ENCODE measurements at places on chromosomes 7 and 10.

GRCh38 chr7:138021889-138022288 lies 20.0 kb upstream of the CREB3L2 start:
- no peak for DNase-seq

GRCh38 chr7:18667466-18667865 lies 171.9 kb downstream of the HDAC9 start:
- DNase-seq = peak; percentile 5

DNA sequence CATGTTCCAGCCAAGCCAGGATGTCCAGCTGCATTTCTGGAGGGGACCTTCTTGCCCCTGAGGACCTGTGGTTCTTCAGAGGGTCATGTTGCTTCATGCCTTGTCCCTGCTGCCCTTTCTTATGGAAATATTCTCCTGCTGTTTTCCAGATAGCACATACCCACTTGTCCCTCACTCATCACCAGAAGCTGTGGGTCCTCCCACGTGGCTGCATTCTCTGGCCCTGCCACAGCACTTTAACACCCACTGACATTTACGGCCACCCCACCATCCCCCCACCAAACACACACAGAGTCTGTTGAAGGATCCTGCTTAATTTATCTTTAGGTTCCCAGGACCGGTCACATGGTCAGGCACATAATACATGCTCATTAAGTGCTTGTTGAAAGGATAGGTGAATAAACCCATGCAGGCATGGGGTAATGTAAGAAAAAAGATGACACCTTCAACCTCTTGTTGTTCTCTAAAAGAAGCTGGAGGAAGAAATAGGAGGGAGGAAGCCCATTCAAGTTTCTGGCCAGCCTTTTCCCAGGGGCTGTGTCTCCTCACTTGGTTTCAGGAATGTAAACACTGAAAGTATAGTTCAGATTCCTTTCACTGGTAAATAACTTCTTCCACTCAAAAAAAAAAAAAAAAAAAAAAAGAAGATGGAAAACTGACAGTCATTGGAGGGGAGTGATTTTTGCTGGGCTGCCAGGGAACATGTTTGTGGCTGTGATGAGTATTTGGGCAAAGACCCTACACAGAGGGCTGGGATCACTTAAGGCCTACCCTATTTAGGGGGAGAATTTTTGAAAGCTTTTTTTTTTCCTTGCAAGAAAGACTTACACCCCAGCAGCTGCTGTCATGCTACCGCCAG lies 19.8 kb upstream of the BMPER start:
- DNase-seq = no peak

DNA sequence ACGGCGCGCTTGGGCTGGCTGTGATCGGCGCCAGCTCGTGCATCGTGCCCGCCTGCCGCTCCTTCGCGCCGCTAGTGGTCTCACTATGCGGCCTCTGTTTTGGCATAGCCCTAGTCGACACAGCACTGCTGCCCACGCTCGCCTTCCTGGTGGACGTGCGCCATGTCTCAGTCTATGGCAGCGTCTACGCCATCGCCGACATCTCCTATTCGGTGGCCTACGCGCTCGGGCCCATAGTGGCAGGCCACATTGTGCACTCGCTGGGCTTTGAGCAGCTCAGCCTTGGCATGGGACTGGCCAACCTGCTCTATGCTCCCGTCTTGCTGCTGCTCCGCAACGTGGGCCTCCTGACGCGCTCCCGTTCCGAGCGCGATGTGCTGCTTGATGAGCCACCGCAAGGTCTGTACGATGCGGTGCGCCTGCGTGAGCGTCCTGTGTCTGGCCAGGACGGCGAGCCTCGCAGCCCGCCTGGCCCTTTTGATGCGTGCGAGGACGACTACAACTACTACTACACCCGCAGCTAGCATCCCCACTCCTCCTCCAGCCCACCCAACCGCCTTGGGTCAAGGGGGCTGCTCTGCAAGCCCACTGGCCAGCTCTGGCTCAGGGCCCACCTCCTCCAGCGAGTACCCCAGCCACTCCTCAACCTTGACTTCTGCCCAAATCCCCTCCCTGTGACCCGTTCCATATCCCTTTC lies 1.9 kb downstream of the SLC18A3 start:
- DNase-seq = no peak

GRCh38 chr10:15469111-15469510 lies 98.0 kb upstream of the FAM171A1 start:
- DNase-seq = no peak

All from KBM-7 (cell line).